Activated gamma-delta T cell (primary cell): ENCODE measurements at places on chromosomes 1 and 21.

DNA sequence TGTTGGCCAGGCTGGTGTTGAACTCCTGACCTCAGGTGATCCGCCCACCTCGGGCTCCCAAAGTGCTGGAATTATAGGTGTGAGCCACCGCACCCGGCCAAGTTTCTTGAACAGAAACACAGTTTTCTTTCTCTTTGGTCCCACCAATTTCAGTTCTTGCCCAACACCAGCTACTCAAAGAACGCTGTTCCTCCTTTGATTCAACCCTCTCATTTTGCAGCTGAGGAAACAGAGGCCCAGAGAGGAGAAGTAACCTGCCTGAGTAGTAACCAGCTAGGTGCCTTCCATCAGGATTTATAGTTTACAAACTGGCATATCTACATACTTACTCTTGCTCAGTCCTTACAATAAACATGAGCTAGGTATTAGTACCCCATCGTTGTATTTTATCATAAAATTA lies 119.9 kb downstream of the SYF2 start:
- no peak for DNase-seq

DNA sequence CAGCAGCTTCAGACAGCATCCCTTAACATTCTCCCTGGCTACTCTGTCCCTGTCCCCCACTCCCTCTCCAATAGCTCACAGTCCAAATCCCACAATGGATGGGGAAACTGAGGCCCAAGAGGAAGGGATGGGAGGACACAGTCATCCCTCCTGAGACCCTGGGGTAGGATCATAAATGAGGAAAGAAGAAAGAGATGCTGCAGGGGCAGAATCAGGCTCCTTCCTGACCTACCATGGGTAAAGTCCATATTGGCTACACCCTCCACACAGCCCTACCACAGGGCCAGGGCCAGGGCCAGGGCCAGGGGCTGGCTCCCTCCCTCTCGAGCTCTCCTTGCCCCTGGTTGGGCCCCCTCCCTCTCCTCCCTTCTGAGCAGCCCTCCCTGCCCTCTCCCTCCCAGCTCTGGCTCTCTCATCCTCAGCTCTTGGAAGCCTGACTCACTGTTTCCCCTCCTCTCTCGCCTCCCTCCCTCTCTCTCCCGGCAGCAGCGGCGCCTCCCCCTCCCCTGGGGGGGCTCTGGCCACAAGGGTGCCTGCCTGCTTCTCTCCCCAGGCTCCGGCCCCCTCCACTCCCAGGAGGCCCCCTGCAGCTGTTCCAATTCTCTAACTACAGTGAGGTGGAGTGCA lies 4.9 kb downstream of the AHDC1 start:
- no peak for DNase-seq

- no peak for DNase-seq
Measured at GRCh38 chr1:157279138-157279801, 141.1 kb upstream of the ETV3 start.

- no peak for DNase-seq
Measured at GRCh38 chr1:2091611-2092604, 41.7 kb downstream of the PRKCZ start.

DNA sequence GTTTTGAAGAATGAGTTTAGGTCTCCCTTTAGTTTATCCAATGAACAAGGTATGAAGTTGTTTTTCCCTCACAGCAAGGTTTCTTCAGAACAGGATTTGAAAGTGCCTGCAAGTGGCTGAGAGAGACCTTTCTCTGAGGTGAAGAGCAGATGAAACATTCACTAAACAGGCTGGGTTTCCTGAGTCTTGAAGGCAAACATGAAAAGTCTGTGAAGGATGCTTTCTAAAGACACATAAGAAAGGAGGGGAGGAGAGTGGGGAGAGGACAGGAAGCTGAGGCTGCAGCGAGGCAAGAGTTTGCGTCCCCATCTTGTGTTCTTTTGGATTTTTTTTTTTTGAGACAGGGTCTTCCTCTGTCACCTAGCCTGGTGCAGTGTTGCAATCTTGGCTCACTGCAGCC lies 95.7 kb upstream of the SIM2 start:
- DNase-seq = no peak

GRCh38 chr1:28751315-28752060 lies 14.7 kb downstream of the YTHDF2 start:
- DNase-seq = no peak

- no peak for DNase-seq
Measured at GRCh38 chr1:182185136-182185535, 123.6 kb upstream of the ZNF648 start.

- DNase-seq = no peak
Measured at GRCh38 chr1:28745653-28746173, 9.0 kb downstream of the YTHDF2 start.
